GM06990 (cell line): ENCODE measurements at places on chromosomes 2 and 18.
A peak's percentile ranks its signal among the peaks of the same experiment; 100 is the strongest.

- peak; percentile 45 for DNase-seq
Observed at GRCh38 chr2:42493468-42494354, at the start of gene KCNG3. Gene KCNG3 (minus strand): TSS chr2:42493982. CDS start chr2:42493501, 481 bp downstream.

- no peak for DNase-seq
Observed at GRCh38 chr2:95166065-95166763, 605 bp downstream of the ZNF2 start.

GRCh38 chr2:234251326-234252271 lies 201.1 kb downstream of the SPP2 start:
- no peak for DNase-seq

GRCh38 chr2:135817951-135818350 lies 19.0 kb downstream of the LCT start:
- DNase-seq, result no peak

DNA sequence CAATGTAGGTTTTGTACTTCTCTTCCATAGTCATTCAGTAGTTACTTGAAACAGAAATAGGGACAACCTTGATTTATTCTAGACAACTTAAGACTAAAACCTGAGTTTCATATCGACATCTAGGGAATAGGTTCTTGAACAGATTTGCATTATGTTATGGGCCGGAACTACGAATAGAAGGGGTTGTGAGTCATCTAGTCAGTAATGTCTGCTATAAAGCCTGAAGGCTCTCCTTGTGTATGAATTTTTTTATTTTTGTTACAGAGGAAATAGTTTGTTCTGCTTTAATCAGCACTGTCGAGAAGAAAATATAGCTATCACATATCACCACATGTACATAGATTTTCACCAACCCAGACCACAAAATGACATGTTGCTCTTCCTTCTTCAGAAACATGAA lies 17.3 kb upstream of the TRIM43 start:
- DNase-seq, result no peak

- no peak for DNase-seq
Observed at GRCh38 chr2:188898261-188898660, 75.9 kb upstream of the COL3A1 start.

DNA sequence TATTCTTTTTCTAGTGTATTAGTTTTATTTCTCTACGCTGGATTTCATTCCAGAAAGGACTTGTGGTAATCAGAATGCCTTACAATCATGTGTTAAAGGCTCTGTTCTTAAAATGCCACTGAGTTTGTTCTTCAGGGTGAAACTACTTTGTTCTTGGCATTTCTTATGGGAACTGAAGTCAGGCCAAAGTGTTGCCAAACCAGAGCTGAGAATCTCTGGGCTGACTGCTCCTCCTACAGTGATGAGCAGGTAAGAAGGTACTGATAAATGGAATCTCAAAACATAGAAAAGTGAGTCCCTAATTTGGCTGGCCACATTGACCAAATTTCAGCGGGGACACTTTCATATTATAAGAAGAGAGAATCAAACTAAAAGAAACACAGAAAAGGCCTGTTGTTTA lies 55.1 kb upstream of the ZNF397 start:
- no peak for DNase-seq

GRCh38 chr2:16626997-16627605 lies 38.5 kb downstream of the CYRIA start:
- no peak for DNase-seq

GRCh38 chr2:26483516-26483915 lies 5.6 kb upstream of the OTOF start:
- no peak for DNase-seq

DNA sequence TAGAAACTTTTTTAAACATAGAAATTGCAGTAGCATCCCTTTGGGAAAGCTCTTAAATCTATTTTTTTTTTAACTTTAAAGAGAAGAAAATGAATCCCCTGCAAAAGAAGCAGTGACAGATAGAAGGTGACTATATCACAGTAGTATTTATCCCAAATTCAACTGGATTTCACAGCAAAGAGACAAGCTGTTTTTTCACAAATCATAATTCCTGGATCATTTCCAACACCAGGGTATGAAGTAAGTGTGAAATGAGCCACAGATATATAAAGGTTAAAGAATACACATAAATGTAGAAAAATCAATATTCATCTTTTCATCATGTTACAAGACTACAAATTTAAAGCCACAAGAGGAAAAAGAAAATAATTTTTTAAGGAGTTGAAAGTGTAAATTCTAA lies 1404.9 kb upstream of the NXPH2 start:
- DNase-seq, result no peak

- DNase-seq, result no peak
Observed at GRCh38 chr2:220424561-220424960, 797.1 kb downstream of the SLC4A3 start.

DNA sequence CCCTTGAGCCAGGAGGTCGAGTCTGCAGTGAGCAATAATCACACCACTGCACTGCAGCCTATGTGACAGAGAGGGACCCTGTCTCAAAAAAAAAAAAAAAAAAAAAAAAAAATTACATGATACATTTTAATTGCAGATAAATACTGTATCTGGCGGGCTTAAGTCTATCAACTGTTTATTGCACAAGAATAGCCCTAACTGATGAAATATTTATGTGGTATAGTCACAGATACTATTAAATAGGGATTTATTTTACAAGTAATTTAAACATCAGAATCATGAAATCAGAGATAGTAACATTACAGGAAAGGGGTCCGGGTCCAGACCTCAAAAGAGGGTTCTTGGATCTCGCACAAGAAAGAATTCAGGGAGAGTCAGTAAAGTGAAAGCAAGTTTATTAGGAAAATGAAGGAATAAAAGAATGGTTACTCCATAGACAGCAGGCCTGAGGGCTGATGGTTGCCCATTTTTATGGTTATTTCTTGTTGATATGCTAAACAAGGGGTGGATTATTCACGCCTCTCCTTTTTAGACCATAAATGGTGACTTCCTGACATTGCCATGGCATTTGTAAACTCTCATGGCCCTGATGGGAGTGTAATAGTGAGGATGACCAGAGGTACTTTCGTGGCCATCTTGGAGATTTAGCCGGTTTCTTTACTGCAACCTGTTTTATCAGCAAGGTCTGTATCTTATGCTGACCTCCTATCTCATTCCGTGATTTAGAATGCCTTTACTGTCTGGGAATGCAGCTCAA lies 166.6 kb downstream of the PMAIP1 start:
- no peak for DNase-seq

DNA sequence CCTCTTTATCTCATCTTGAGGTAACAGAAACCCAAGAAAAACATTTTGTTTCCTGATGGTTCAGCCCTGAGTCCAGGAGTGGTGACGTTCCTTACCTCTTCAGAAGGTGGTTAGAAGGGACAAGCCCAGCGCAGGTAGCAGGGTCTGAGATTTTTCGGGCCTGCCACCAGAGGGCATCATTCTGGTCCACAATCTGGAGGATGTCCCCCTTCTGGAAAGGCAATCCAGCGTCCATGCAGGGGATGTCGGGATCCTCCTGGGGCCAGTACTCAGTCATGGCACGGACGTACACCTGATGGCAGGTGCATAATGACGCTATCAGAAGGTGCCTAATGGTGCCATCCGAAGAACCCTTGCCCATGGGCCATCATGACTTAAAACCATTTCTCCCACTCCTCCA lies 17.7 kb downstream of the MPP4 start:
- DNase-seq, result no peak

DNA sequence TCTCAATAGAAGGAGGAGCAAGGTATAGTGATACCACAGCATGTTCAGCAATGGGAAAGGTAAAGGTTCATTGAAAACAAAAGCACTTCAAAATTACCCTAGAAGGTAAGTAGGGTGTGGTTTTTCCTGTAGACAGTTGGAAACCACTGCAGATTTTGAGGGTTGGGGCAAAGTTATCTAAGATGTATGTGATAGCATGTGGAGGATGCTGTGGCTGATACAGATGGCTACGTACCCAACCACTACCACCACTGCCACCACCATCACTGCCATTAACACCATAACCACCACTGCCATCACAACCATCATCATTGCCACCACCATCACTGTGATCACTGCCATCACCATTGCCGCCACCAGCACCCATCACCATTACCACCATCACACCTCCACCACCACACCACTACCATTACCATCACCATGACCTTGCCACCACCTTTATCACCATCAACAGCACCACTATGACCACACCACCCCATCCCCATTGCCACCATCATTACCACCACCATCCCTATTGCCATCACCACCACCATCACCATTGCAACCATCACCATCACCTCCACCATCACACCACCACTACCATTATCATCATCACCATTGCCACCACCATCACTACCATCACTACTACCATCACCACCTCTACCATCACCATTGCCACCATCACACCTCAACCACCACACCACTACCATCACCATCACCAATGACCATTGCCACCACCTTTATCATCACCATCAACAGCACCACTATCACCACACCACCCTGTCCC lies 3.7 kb downstream of the TMSB10 start:
- DNase-seq, result no peak

GRCh38 chr2:162333968-162334367 lies 10.0 kb upstream of the GCA start:
- no peak for DNase-seq

DNA sequence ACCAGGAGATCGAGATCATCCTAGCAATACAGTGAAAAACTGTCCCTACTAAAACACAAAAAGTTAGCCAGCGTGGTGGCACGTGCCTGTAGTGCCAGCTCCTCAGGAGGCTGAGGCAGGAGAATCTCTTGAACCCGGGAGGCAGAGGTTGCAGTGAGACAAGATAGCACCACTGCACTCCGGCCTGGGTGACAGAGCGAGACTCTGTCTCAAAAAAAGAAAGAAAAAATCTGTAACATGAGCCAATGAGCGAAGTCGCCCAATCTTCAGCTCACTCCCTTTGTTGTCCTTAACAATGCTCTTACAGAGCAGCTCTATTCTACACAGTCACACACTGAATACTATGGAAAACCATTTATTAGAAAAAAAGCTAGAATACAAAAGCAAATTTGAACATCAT lies 22.0 kb downstream of the FAM98A start:
- no peak for DNase-seq

DNA sequence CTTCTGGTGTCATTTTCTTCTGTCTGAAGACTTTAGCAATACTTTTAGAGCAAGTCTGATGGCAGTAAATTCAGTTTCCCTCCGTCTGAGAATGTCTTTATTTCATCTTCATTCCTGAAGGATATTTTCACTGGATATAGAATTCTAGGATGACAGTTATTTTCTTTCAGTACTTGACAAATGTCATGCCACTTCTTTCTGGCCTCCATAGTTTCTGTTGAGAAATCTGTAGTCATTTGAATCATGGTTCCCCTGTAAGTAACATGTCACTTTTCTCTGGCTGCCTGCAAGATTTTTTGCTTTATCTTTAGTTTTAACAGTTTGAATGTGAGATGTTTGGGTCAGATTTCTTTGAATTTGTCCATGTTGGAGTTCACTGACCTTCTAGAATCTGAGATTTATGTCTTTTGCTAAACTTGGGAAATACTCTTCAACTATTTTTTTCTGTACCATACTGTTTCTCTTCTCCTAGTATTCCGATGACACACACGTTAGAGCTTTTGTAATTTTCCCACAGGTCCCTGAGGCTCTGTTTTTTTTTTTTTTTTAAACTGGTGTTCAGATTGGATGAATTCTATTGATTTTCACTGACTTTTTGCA lies 30.2 kb downstream of the RMND5A start:
- DNase-seq, result no peak

DNA sequence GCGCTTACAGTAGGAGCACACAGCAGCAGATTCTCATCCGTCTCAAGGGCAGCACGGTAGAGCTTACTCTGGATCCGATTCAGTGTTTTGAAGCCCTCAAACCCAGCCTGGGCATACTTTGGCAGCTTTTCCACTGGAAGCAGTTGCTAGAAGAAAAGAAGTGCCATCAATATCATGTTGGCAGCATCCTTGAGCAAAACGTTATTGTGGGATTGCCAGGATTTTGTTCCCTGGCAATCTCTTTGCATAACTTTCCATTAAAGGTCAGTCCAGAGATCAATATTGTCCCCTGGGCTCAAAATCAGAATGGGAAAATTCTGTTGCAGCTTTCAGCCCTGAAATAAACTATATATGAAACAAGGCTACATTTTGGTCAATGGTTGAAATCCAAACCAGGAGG lies 8.4 kb downstream of the SNRNP200 start:
- no peak for DNase-seq

DNA sequence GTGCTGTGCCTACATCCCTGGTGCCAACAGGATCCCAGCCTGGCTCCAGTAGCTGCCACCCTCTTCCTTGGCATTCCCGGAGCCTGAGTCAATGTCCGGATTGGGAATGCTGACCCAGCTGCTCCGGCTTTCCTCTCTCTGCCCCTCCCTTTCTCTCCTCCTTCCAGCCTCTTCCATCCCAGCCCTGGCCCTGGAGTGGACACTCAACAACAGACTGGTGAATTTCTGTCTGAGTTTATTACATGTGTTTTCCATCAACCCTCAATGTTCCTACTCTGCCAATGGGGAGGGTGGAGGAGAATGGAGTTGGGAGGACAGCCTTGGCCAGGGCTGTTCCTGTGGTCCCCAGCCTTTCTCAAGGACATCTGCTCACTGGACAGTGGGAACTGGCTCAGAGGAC lies 917 bp upstream of the PRKAG3 start:
- no peak for DNase-seq

DNA sequence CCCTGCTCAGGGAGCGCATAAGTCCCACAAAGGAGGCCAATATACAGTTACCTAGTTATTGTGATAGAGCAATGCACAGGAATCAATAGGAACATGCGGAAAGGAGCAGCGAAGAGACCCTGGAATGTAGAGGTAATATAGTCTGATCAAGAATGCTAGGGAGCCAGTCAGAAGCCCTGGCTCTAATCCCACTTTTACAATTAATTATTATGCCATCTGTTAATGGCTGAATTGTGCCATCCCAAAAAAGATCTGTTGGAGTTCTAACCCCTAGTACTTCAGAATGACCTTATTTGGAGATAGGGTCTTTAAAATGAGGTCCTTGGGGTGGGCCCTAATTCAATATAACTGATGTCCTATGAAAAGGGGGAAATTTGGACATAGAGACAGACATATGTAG lies 7.7 kb upstream of the SPATS2L start:
- DNase-seq, result no peak

- DNase-seq, result no peak
Observed at GRCh38 chr2:12231288-12231687, 484.9 kb downstream of the LPIN1 start.

DNA sequence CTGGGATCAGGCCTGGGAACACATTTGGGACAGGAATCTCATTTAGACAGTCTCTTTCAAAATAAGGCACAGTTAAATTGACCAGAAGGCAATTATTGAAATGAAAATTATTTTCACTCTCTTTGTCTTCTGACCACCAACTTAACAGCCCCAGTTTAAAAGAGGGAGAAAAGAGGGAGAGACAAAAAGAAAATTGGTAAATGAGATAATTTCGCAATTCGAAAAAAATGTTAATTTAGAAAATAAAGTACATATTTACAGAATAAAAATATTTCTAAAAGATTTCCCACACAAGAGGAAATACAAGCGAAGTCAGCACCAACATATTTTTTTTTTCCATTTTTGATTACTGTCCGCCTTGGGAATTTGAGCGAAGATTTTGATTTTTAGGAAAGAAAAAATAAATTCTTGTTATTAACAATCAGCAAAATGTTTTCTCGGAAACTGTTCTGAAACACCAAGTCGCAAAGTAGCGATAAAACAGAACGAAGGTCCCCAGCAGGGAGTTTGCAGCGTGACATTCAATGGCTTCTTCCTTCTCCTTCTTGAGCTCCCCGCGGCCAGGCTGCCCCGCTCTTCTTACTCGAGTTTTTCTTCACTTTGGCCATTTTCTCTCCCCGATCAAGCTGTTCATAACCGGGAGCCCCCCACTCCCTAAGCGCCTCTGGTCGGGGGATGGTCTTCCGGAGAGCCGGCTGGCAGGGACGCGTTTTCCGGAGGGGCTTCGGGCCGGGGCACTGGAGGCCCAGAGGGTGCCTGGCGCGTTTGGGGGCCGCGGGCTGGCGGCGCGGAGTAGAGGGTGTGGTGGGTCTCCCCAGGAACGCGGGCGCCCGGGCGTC lies 5.0 kb downstream of the SP9 start:
- DNase-seq, result no peak
